Stimulated activated CD8-positive, alpha-beta memory T cell treated with anti-CD3 and anti-CD28 coated beads, Interleukin-4, amount 100 ng/mL, for 1 hour (primary cell): ENCODE measurements at places on chromosomes 7 and 10.

GRCh38 chr10:109977382-109977806 lies 30.4 kb upstream of the ADD3 start:
- DNase-seq, result no peak

- DNase-seq, result no peak
Measured at GRCh38 chr10:102744374-102745051, 765 bp downstream of the WBP1L start.

DNA sequence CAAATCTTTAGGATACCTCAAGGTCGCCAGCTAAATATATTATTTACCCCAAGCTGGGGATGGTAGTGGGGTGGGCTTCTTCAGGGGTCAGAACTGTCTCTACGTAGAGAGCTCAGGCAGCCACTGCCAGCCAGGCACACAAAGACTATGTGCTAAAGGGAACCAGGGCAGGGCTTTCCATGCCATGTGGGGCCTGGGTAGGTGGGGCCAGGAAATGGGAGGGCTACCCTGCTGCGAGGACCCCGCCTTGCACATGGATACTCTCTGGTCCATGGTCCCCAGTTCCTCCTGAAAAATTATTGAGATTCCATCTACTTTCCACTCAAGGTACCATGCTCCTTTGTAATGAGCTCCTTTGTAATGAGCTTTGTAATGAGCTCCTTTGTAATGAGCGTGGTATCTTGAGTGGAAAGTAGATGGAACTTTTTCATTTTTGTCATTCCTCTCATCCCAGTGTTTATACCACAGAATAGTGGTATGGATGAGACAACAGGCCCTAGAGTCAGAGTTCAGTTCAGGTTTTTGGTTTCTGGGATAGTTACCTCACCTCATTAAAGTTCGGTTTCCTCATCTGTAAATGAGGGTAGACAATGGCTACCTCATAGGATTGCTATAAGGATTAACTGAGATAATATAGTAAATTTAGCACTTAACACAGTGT lies 5.8 kb downstream of the SYNPO2L start:
- no peak for DNase-seq

- DNase-seq, result no peak
Measured at GRCh38 chr7:16431646-16432424, 10.5 kb upstream of the CRPPA start.

GRCh38 chr7:152872745-152873118 lies 113.2 kb downstream of the ACTR3B start:
- no peak for DNase-seq

DNA sequence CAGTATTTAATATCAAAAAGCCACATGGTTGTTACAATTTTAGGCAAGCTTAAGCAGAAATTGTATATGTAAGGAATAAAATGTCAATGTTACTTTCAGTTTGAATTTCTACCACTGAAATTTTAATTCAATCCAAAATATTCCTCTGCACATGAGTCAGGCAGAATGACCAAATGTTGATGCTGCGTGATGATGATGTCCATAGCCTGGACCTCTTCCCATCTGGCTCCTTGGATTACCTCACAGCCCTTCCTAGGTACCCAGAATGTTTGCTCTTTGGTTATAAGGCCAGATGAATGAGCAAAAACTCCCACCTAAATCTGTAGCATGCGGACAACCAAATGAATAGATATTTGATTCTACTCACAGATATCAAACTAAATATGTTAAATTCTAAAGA lies 258.3 kb upstream of the IMMP2L start:
- DNase-seq, result no peak

- DNase-seq, result no peak
Measured at GRCh38 chr7:2576742-2577491, 18.1 kb downstream of the IQCE start.

GRCh38 chr7:184294-185264 lies 7.8 kb upstream of the FAM20C start:
- DNase-seq, result no peak

- no peak for DNase-seq
Measured at GRCh38 chr7:36942955-36943354, 218.7 kb upstream of the AOAH start.

DNA sequence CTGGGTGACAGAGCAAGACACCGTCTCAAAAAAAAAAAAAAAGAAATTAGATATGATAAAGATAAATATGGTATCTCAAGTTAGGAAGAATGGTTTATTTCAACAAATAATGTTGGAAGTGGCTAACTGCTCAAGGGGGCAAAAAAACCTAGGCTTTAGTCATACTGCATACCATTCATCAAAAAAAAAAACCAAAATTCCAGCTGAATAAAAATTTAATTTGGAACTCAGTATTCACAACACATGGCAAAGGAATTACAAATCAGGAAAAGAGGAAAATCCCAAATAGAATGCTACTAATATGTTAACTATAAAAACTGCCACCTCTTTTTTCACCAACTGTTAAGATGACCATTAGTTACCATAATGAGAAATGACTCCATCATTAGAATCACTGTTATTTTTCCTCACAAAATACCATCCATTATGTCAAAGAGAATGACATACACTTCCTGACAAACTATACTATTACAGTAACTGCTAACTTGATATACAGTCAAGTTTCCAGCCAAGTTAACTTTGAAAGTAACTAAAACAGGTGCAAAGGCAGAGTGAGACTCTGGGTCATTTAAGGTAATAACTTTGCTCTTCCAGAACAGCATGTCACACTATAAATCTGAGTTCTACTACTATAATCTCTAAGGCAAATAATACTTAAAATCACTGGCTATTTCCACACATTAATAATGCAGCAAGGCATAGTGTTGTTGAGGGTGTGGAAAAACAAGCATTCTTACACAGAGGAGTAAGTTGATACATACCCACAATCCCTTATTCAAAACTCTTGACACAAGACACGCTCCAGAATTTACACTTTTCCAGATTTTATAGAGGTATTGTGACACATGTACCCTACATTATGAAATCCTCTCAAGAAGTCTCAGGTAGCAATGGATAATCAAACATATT lies 10.2 kb downstream of the KBTBD2 start:
- DNase-seq, result no peak

DNA sequence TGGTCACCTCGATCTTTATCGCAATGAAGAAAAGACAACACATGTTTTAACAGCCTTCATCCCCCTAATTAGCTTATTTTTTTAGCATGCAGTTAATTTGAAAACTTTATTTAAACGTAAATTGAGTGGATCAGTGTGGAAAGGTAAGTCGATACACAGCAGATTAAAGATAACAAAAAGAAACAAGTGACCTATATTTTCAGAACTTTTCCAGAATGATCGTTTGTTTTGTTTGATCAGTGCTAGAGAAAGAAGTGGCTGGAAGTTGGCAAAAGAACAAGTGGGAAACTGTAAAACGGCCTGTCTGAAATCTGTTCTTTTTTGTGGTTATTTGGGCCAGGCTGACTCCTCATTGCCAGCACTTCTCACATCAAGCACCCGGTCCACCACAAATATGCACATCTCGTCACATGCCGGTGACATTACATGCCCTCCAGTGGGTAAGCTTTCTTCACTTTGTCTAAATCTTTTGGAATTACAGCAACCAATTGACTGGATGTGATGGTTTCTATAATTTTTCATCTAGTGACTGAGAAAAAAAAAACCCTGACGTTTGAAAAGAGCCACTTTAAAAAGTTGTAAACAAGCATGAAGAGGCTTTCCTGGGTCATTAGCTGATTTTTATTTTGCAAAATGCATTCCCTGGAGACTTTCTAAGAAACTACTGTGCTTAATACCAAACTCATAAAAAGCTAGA lies 33.2 kb downstream of the C7orf33 start:
- no peak for DNase-seq

GRCh38 chr7:21318916-21319270 lies 109.0 kb upstream of the SP4 start:
- no peak for DNase-seq

DNA sequence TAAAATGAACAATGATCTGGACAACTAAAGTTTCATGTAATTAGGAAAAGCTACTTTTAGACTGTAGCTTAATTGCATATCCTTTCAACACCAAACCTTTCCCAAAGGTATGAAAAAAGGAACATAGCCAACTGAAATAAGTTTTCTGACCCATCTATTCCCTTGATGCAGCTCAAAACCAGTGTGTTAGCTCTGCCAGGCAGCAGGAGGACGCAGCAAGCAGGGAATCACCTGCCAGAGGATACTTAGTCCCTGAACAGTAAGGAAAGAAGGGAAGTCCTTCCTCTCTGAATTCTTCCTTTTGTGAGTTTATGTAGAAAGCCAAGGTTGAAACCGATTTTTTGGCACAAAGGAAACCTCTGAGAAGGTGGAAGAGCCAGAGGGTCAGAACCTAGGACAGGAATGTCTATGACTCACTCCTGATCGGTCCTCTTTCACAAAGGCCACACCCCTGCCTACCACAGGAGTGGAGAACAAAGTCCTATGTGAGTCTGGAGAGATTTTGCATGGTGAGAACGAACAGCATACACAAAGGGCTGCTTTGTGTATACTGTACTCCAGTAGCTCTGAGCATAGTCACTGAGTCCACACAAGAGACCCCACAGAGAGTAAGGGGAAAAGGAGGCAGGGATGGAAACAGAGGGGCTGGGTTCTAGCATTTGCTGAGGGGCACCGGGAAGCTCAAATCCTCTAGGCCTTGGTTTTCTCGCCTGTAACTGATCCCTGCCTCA lies 68.8 kb upstream of the GSDME start:
- DNase-seq, result no peak

- no peak for DNase-seq
Measured at GRCh38 chr10:86178401-86179152, 188.0 kb downstream of the GRID1 start.

GRCh38 chr7:111172564-111173257 lies 81.8 kb downstream of the LRRN3 start:
- DNase-seq, result no peak

DNA sequence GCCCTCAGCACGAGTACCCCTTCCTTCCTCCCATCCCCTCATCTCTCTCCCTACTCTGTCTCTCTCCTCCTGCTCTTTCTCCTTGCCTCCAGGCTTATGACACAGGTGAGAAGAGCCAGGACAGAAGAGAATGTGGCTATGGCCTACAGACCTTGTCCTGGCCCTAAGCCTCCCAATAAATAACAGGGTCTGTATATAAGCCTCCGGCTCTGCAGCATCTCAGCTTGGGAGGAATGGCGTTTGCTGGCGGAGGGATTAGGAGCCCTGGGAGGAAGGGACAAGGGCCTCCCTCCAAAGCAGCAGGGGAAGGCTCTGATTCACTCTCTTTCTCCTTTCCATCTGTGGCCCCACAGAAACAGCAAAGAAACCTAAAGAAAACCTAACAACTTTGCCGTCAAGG lies 45.8 kb downstream of the COL13A1 start:
- no peak for DNase-seq

DNA sequence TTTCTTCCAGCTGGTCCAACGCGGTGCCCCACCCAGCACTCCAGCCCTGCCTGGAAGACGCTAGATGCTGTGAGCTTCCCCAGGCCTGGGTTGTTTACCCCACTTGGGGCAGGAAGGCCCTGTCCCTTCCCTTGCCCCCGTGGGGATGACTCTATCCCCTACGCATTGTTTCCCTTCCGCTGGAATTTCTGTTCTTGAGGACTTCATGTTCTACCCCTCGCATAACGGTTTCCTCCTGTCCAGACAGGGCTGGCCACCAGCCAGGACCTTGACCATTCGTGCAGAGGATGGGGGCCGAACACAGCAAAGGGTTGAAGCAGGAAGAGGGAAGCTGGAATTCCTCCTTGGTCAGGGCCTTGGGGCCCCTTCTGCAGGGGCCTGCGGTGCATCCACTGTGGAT lies 14.7 kb upstream of the SERPINE1 start:
- no peak for DNase-seq

GRCh38 chr7:15783987-15784693 lies 97.7 kb upstream of the MEOX2 start:
- no peak for DNase-seq

DNA sequence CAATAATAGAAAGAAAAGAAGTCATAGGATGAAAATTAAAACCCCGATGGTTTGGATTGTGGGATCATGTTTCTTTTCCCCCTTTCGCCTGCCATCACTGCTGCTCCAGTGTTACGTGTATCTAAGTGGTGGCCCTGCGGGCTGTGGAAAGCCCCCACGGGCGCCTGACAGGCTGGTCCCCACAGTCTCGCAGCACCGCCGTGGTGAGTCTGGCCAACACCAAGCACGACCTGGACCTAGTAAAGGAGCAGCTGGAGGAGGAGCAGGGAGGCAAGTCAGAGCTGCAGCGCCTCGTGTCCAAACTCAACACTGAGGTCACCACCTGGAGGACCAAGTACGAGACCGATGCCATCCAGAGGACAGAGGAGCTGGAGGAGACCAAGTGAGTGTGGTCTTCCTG lies 19.5 kb downstream of the MYH16 start:
- DNase-seq, result no peak

GRCh38 chr7:92749327-92749755 lies 87.0 kb downstream of the CDK6 start:
- no peak for DNase-seq

DNA sequence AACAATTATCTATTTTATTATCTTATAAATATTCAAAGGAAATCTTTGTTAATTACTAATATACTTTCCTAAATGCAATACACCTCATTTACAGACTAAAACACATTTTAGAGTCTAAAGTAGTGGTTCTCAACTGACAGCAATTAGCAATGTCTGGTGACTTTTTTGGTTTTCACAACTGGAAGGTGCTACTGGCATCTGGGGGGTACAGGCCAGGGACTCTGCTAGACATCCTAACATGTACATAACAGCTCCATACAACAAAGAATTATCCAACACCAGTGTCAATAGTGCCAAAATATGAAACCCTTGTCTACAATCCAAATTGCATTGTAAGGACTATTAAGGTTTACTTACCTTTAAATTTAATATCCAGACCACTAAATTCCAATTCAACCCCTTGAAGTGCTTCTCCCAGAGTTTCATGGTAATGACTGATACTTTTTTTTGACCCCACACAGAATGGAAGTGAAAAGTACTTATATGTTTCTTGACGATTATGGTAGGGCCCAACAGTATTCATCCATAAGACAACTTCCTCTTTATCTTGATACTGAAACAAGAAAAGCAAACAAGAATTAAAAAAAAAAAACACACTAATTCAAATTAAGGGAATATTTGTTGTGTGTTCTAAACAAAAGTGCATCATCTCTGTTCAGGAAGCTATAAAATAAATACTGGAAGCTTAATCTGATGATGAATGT lies 10.4 kb downstream of the TM9SF3 start:
- DNase-seq, result no peak

DNA sequence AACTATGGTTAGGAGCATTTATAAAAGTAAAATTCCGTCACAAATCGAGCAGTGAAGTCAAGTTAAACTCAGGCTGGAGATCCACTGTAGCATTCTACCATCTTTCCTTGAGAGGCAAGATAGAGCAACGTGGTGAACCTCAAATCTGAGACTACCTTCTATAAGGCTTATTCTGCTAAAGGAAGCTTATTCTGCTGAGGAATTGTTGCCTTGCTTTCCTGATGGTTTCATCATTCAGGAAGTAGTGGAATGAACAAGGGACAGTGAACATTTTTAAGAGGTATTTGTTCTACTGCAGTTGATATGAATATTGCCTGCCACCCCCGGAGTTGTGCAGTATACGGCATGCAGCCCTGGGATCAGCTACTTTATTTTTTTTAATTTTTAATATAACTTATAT lies 170.8 kb downstream of the VPS50 start:
- no peak for DNase-seq

GRCh38 chr7:99094401-99094800 lies 49.5 kb downstream of the SMURF1 start:
- DNase-seq, result no peak
